ENCODE measurements at places on chromosomes 5 and 9.

GRCh38 chr5:29229461-29229860 lies 1964.0 kb upstream of the CDH6 start:
- no peak for DNase-seq

DNA sequence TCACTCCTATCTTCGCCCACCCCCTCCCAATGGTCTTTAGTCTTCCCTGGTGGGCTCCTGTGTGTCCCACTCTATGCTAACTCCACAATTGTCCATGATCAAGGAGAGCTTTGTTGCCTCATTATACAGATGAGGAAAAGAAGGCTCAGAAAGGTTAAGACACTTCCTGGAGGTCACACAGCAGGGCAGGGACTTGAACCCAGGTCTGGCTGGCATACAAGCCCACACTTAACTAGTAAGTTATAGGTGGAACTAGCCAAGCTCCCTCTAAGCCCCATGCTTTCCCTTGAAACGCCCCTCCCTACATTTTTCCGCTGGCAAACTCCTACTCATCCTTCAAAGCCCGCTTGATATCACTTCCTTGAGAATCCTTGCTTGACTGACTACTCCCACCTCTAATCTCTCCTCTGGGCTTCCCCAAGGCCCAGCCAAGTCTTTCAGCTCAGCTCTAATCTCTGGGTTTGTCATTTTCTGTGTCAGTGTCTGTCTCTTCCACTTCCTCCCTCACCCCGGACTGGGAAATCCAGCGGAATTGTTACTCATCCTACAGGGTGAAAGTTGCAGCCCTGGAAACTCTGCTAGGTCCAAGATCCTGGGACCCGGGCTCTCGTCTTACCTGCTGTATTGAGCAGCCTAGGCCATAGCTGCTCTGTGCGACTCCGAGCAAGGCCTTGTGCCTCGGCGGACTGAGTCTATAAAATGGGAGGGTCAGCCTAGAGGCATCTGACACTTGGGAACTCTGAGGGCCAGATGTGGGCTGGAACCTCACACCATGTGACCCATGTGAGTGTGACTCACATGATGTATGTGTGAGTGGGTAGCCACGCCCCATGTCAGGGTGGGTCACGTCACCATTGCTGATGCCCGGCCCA lies 144.5 kb downstream of the GAPVD1 start:
- DNase-seq: peak; percentile 96

DNA sequence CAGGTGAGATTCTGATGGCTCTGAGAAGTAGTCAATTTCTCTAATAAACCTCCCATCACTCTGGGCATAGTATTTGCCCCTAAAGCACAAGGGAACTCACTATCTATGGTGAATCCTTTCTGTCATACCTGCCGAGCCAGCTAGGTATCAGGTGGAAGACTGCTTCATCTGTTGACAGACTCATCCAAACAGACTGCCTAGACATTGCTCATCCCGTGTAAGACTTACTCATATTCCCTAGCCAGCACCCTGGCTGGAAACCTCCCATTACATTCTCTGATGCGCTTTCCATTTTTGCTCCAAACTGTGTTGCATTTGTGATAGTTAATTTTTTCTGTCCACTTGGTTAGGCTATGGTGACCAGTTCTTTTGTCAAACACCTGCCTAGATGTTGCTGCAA lies 595.9 kb downstream of the DNAH5 start:
- no peak for DNase-seq

GRCh38 chr5:107487056-107487542 lies 183.6 kb downstream of the EFNA5 start:
- DNase-seq: no peak

DNA sequence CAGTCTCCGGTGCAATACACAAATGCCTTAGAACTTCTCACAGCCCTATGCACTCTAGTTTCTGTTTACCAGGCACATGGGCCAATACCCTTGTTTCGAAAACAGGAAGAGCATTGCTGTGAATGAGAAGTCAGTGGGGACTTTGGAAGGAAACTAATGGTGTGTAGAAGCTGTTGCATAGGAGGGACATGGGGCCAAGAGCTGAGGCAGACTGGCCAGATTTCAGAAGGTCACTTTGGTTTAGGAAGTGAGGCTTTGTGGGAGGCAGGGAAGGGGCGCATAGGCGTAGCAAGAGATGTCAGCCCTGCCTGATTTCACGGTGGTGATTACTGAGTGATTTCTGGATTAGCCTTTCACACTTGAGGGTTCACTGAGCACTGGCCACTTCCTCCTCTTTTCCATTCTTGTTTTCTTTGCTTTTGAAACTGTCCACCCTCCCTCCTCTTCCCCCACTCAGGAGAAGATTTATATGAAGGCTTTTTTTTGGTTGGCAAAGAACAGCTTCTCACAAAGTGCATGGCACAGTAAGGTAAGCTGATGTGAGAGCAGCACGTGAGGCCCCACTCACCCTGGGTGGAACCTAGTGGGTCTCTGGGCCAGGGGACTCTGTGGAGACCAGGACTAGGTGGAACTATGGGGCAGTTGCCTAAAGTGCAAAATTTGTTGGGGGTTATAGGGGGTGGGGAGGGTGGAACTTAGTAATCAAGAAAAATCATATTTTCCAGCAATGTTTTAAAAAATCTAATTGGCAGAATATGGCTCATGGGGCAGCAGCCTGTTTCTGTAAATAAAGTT lies 6.1 kb upstream of the TMEM252 start:
- no peak for DNase-seq

DNA sequence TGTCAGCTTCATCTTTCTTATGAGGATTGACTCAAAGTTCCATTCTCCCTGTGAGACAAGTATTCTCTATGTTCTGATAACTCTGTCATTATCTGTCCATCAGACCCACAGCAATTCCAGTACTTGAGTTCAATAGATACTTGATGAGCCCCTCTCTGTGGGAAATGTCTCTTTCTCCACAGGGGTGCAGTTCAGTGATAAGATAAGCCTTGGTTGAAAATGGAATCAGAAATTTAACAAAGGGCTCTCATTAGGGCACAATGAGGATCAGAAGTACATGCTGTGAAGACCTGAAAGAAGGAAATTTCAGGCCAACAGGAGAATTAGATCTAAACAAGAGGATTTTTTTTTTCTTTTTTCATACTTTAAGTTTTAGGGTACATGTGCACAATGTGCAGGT lies 737.3 kb downstream of the MTRR start:
- DNase-seq: no peak

DNA sequence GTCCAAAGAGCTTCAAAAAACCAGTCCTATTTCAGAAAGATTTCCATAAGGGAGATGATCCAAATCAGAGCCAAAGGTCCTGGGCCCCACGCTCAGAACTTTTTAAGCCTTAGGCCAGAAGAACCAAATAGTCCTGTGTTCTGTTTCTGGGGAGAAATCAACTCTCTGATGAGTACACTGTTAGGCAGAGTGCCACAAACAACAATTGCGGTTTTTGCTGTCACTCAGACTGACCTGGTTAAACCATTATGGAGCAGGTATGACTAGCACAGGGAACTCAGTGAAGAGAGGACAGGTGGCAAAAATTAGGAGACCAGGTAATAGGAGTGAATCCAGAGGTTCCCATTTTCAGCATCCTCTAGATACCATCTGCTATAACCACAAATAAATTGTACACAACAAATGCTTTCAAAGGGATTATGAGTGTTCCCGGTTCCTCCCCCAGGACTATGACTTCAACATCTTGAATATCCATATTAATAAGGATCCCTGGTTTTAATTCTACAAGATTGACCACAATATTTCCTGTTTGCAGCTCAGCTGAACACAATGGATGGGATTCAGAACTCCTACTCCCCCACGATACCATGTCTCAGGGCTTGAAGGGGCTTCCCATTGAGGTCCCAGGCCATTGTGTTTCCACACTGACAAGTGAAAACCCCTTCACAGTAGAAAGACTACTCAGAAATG lies 52.1 kb upstream of the FREM1 start:
- peak; percentile 32 for DNase-seq

DNA sequence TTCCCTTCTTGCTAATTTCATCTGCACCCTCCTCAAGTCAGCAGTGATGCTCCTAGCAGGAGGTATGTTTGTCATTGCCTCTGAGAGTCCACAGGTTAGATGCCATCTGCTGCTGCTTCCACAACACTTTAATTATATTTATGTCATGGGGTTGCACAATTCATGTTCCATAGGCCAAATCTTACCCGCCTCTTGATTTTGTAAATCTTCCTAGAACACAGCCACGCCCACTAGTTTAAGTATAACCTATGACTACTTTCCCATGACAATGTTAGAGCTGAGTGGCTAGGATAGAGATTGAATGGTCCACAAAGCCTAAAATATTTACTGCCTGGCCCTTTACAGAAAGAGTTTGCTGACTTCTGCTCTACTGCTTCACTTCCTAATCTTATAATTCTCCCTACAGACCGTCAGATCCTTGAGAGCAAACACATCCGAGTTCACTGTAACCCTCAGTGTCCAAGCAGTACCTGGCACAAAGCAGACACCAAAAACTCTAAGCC lies 21.1 kb downstream of the LIFR start:
- no peak for DNase-seq

DNA sequence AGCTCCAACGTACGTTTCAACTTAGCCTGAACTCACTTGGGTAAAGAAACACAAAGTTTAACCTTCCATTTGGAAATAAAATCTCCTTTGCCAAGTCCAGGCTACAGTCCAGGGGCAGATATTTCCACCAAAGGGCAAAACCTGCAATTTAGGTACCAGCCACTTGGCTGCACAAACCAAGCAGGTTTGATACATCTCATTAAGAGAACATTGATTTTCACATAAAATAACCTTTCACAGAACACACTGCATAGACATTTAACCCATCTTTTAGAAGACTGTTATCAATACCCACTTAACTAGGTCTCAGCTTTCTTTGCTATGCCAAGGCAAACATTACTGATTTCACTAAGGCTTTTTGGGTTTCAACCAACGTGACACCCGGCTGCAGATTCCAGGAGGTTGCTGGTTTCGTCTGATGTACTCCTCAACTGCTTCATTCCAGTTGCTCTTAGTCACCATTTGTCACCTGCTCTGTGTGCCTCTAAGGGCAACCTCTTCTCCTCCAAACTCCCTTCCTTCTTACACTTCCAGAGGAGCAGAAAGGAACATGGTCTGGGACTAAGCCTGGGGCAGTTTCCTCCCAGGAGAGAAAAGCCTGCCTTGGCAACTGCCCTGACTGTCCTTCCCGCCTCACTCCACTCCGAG lies 67.1 kb downstream of the EPB41L4B start:
- DNase-seq: peak; percentile 92

DNA sequence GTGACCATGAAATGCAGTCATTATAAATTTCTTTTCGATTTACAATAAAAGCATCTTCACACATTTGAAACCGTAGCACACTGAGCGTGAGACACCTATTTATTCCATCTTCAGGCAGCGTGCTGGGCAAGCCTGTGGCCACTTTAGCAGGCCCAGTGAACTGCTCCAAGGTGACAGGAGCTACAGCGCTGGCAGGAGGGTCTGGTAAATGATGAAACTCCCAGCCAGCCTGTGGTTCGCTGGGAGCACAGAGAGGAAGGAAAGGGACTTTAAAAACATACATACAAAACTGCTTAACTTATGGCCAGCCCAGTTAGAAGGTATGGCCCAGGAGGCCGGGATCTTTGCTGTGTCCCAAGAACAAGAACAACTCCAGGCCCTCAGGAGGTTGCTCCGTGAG lies 5.1 kb downstream of the RAPGEF1 start:
- no peak for DNase-seq

GRCh38 chr9:18855656-18856055 lies 177.4 kb downstream of the SAXO1 start:
- DNase-seq: no peak

DNA sequence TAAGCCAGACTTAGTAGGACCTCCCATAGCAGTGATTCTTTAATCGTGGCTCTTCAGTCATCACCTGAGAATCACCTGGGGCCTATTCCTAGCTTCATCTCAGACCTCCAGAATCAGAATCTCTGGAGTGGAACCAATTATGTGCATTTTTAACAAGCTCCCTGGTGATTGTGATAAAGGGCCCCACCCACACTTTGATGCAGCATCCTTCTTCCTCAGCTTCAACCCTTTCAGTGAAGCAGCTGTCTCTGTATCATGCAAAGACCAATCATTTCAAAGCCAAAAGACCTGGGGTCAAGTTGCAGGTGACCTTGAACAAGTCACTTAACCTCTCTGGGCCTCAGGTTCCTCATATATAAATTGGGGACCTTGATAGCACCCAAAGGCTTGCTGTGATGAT lies 17.1 kb downstream of the FBXO10 start:
- DNase-seq: no peak

- no peak for DNase-seq
These were observed 118.6 kb upstream of the DAB2 start for GRCh38 chr5:39543335-39543734.

All from Daoy (cell line).